ENCODE measurements at places on chromosomes 2 and 18.

DNA sequence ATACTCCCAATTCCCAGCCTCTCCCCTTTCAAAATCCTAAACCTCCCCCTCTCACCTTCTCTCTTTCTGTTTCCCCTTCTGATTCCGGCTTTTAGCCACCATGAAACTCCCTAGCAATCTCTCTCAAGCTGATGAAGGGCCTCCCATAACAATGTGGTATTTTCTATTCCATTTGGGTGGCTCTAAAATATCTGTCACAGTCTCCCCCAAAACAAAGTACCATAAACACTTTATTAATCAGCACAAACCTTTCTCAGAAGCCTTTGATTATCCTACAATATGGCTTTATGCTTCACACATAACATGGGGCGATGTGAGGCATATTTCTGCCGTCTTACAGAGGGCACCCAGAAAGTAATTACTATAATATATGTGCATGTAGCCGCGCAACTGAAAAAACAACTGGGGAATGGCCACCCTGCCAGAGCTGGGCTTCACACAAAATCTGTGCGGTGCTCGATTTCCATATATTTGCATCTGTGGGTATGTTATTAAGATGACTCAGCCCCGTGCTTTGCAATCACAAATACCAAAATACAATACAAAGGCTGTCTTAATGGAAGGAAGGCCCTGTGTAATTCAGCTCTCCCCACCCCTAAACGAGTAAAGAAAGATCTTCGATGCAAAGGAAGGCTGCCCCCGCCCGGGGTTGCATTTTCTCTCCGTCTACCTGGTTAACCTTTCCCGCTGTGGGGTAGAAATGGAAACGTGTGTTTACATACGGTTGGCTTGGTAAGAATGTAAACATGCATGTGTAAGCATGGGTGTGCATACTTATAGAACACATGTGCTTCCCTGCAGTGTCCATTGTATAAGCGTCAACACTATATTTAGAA is 81.4 kb downstream of the CELF4 start:
- DNase-seq = no peak

- no peak for DNase-seq
Measured at GRCh38 chr2:168158586-168158985, 88.8 kb downstream of the STK39 start.

DNA sequence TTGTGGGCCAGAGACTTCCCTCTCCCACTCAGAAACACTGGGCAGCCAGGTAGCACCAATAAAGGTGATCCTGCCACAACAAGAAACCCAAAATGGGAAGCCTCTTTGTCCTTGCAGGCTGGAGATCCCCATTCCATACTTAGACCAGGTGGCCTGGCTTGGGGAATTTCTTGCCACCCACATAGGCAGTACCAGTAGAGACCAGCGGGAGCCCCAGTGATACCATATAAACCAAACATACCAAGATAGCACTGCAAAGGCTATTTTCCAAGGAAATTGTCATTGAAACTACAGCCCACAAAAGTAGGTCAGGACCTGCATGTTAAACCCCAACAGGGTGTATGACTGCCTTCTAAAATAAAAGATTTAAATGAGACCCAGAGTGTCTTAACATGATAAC is 171.6 kb downstream of the DIS3L2 start:
- DNase-seq = no peak

DNA sequence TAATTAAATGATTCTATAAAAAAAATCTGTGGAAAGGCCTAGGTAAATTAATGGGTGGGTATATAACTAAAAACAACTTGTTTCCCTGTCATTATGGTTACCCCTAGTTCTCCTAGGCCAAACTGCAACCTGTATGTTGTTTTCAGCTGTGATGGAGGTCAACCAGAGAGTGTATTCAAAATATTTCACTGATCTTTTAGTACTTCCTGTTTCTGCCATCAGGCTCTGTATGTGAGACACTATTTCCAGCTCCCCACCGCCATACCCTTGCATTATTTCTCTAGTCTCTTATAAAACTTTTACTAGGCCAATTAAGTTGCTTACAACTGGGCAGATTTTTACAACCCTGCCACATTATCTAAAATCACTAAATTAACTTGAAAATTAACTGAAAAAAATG is 21.0 kb upstream of the CDKL4 start:
- DNase-seq = no peak

DNA sequence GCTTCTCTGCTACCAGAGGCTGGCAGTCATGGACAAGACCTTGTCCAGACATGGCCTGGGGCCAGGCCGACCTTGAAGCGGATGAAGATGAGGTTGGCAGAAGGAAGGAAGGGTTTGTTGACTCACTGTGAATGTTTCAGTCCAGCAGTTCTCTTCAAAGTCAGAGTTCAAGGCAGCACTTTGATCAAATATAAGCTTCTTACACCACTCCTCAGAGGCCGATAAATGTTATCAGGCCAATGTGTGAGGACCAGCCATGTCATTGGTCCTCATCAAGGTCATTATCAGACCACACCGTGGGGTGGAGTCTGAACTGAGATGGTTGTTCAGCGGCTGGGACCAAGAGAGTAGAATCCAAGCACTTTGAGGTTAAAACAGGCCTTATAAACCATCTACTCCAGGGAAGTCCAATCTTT is 35.5 kb downstream of the QPCT start:
- no peak for DNase-seq

- DNase-seq = peak; percentile 39
Measured at GRCh38 chr2:70785137-70785911, 5.1 kb downstream of the FIGLA start.

DNA sequence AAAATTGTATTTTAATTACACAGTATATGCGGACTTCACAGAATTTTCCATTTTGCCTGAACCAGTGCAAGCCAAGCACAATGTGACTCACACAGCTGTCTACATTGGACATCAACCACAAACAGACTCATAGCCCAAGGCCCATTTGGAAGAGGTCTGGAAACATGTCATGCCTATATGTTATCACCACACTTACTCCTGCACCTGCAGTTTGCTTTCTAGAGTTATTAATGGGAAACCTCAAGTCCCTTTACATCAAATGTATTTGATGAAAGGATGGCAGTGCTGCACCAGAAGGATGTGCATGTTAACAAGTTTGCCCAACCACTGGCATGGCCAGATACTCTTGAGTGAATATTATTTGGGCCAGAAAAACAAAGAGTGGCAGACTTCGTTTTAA is 548.9 kb upstream of the CDH2 start:
- DNase-seq = no peak

- DNase-seq = no peak
Measured at GRCh38 chr2:119425620-119426395, 5.8 kb upstream of the TMEM37 start.

GRCh38 chr18:69876490-69876889 is 71.2 kb downstream of the CD226 start:
- DNase-seq = no peak

DNA sequence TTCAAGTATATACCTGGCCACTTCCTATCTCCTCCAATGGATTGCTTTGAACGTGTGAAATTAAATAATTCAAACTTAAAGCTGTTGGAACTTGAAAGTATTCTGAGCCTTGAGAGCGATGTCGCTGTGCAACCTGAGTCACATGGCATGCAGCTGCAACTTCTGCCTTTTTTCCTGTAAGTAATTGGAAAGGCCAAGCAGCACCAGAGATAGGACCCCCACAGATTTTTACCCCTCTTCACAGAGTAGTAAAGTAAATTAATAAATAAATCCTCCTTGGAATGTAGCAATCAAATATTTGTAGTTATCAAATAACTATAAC is 3.2 kb upstream of the RNF149 start:
- DNase-seq = no peak

DNA sequence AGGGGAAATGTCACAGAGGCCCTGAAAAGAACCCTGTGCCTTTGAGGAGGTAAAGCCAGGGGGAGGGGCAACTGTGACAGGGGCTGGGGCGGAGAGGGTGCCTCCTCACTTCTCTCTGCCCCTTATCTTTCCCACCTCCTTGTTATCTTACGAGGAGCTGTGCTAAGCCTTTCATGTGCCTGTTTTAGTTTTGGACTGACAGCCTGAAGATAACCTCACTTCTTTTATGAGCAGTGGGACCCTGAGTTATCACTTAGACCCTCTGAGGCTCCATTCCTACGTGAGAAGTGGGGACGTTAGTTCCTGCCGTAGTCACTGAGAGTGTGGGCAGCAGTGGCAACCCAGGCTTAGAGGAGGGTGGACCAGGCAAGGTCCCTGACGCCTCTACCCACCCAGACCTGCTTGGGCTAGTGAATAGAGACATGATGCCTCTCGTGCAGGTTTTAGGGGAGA is 39.5 kb upstream of the LBH start:
- no peak for DNase-seq
